ENCODE measurements at places on chromosomes 4 and X.

DNA sequence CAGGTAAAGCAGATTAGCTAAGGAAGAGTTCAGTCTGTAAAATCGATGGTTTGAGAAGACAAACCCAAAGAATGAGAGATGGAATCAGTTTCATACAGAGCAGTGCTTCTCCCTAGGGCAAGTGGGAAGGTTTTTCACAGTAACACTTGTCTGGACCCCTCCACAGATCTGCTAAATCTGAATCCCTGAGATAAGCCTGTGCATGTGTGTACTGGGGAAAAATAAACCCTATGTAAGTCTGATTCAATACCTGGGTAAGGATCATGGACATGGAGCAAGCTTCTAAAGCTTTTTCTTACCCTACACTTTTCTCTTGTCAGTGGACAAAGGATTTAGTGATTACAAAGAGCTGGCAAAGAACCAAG, 13.6 kb downstream of the ELOVL6 start:
- DNase-seq = peak; percentile 12

GRCh38 chr4:41517747-41518146, 20.2 kb upstream of the LIMCH1 start:
- no peak for DNase-seq

DNA sequence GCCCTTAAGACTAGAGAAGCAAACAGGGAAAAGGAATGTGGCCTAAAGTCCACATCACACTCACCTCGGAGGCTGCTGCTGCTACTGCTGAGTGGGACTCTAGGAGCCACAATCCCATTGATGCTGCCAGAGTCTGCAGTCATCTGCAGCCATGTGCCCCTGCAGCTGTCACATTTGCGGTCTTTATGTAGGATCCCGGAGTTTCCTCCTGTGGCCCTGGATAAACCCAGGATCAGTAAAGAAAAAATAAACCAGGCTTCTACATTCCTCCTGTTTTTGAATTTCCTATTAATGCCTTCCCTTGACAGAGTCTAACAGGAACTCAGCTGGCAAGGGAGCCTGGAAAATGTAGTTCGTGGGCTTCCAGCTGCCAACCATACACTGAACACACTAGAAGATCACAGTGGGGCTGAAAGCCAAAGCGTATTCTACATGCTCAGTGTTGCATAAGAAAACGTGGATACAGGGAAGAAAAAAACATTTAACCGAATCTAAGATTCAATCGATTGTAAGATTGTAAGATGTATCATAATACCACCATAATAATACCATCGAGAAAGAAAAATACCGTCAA, 10.3 kb upstream of the PHEX start:
- DNase-seq = no peak

GRCh38 chr4:18816228-18816895, 794.8 kb upstream of the LCORL start:
- no peak for DNase-seq

- DNase-seq = no peak
Observed at GRCh38 chr4:139918591-139918990, 235.4 kb downstream of the MAML3 start.

DNA sequence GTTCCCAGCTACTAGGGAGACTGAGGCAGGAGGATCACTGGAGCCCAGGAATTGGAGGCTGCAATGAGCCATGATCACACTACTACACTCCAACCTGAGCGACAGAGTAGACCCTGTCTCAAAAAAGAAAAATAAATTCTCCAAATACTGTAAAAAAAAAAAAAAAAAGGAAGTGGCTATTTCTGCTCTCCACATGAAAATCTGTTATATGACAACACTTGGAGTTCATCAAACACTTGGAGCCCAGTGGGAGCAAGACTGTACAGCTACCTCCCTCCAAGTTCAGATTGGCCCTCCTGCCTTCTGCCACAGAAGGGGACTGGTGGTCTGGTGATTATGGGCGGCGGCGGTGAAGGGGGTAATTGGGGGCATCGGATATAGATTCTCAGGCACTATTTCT, 9.0 kb upstream of the CLDN34 start:
- DNase-seq = no peak

DNA sequence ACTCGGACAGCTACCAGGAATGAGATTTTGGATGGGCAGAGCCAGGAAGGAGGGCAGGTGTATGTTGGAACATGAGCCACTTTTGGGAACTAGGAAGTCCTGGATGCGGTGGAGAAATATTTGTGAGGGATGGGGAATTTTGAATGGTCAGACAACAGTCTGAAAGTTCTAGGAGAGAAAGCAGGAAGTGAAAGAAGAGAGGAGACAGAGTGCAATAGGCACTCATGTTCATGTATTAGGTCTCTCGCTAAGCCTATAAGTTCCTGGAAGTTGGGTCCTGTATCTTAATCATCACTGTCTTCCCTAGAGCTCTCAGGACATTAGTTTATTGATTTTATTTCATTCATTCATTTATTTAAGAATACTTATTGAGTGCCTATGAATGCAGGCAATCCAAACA, 65.7 kb upstream of the CITED1 start:
- DNase-seq = no peak

DNA sequence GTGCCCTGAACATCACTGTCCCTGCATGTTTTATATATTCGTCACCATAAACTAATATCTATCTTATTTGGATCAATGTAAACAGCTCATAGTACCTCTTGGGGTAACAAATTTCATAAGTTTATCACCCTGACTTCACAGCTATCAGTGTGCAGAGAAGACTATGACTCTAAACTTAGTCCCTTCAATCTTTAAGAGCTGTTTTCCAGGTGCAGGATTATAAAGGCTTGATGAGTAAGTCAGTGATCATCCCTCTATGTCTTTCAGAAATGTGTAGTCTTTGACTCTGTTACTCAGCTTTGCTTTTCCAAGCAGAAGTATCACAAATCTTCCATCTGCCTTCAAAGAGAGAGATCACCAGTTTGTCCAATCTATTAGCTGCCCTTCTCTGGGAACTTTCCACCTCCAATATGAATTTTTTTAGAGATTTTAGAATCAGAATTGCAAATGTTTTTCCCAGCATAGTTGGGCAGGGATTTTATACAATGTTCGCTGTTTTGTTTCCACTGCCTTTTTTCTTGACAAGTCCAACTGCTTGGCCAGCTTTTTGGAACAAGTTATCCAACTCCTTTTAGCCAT, 45.1 kb upstream of the TSPAN7 start:
- DNase-seq = no peak

DNA sequence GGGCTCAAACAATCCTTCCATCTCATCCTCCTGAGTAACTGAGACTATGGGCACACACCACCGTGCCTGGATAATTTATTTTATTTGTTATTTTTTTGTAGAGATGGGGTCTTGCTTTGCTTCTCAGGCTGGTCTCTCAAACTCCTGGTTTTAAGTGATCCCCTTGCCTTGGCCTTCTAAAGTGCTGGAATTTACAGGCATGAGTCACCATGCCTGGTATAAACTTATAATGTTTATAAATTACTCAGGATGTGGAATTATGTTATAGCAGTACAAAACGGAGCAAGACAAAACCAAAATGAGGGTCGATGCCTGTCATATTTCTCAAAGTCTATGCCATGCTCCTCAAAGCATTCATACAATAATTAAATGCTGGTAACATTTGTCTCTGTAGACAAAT, 29.8 kb upstream of the TEX13C start:
- DNase-seq = no peak

GRCh38 chr4:13118633-13119032, 365.5 kb downstream of the RAB28 start:
- no peak for DNase-seq

GRCh38 chrX:45794323-45794994, 593.8 kb upstream of the DIPK2B start:
- no peak for DNase-seq

- DNase-seq = no peak
Observed at GRCh38 chr4:183588169-183588675, 70.8 kb downstream of the RWDD4 start.

GRCh38 chrX:13985697-13986435, 43.8 kb downstream of the GEMIN8 start:
- DNase-seq = no peak

DNA sequence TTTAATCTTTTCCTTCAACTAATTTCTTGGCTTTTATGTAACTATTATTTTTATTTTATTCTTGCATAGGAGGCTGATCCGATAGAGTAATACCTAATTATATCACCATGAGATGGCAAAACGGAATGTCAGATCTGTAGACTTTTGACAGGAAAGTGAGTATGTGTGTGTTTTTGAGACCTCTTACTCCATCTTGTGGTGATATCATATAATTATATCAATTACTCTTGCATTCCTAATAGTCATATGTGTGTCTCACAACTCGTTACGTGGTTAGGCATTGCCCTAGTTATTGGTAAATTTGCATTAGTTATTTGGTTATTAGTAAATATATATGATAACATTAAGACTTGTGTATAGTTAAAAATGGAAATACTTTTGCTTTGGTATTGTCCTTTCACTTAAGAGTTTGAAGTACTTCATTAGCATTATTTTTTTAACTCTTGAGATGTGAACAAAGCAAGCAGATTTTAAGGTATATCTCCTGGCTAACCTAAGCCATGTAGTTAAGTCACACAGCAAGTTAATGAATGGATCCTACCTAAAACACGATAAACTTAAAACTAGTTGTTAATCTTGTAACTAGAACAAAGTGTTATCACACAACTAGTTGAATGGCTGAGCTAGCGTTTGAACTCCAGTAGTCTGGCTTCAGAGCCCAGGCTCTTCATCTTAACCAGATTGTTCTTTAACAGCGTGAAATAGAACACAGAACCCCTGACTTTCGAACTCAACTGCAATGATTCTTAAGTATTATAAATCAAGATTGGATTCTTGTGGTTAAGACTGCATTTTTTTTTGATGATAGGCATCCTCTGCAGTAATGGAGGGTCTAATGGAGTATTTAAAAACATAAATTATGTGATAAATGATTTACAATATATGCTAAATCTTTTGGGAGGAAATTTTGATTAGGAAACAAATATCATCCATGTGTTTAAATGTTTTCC, 67.1 kb downstream of the PGRMC2 start:
- peak; percentile 68 for DNase-seq

DNA sequence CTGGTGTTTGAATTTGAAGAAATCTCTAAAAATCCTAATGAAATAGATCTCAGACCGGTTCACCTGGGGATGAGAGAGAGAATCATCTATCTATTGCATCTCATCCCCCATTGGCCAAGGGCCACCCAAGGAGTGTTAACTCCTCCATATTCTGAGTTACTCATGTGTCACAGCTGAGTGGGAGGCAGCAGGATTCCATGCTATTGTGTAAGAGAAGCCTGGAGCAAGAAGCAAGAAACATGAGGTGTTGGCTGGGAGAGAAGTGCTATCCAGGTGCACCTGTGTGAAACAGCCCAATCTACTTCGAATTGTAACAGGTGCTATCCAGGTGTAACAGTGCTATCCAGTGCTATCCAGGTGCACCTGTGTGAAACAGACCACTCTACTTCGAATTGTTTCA, 150.3 kb upstream of the MAOA start:
- DNase-seq = no peak

GRCh38 chr4:8218371-8219031, 19.4 kb downstream of the SH3TC1 start:
- no peak for DNase-seq

DNA sequence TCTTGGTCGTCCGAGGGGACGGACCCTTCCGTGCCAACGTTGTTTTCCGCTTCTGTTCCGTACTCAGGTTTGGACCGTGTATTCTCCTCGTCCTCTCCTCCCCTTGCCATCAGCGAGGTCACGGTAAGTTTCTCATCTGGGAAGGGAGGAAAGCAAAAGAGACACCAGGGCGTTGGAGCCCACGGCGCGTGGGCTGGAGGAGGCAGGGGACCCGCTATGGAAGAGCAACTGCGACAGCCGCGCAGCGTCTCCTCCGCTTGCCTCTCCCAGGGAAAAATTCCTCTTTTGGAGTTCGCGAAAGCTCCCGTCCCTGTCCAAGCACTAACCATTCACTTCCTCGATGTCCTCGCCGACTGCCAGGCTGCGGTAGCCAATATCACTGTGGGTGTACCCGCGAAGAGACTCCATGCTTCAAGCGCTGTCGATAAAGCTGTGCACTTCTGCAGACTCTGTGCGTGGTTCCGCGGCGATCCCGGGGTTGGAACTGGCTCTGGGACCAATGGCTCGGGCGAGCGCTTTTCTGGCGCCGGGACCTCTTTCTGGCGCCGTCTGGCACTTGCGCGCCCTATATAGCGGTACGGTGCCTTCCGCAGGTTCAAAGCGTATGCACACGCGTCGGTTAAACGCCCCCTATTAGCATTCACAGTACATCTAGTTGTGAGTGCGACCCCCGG, at the start of gene ESX1:
TSS of gene ESX1 (minus strand) at position 492 of the 674 bp plus-strand sequence. CDS start at position 408, 84 bp downstream.
- DNase-seq = peak; percentile 10

DNA sequence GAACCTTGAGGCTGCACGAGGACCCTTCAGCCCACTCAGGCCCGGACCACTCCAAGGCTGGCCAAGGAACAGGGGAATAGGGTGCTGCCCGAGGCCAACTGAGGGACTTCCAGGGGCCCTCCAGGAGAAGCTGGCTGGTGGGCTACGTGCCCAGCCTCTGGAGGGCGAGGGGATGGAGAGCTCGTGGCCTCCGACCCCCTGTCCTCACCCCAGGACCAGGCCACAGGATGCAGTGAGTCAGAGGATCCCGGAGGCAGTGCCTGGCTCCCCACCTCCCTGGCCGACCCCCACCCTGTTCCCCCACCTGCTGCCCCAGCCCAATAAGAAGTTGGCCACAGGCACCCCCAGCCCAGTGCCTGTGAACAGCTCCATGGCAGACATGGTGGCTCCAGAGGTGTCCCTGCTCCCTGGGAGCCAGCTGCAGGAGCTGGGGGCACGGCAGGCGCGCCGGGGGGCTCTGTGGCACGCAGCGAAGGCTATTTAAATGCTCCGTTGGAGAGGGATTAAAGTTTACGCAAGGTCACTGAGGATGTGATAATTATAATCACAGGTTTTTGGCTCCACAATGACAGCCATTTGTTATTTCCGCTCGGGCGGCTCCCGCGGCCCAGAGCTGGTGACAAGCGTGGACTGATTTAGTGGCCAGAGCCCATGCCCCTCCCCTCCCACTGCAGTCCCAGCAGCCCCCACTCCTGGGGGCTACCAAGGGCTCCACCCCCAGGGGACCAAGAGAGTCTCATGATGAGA, 95.7 kb upstream of the NKX1-1 start:
- no peak for DNase-seq

DNA sequence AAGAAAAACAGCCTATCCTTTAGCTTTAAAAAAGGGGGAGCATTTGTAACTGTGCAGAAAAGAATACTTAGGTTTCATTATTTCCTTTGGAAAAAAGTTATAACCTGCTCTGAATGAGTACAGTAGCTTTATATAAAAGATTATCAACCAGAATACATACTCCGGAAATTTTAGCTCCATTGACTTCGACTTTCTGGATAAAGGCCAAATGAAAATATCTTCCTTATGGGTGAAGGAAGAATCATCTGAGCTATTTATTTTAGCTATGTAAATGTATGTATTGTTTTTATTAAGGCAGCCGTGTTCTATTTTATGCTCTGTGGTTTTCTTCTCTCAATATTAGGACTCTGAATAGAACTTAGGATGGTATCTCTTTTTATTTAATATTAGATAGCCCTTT, 69.0 kb upstream of the ETNPPL start:
- no peak for DNase-seq

DNA sequence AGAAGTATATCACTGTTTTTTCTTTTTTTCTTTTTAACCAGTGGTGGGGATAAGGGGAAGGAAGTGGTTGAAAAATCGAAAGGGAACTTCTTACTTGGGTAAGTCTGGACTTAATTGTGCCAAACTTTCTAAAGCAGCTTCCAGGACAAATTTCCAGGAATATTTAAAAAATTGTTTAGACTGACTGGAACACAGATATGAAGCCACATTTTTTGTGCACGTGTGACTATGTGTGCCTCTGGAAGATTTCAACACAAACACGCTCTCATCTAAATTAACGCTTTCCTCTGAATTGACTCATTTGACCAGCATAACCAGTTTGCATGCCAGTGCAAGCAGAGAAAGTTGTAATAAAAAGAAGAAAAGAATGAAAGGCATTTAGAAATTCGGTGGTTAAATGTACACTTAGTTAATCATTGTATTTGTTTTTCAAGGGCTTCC, 18.8 kb upstream of the YTHDC1 start:
- peak; percentile 51 for DNase-seq
